T47D (cell line): ENCODE measurements at places on chromosomes 3 and 15.

DNA sequence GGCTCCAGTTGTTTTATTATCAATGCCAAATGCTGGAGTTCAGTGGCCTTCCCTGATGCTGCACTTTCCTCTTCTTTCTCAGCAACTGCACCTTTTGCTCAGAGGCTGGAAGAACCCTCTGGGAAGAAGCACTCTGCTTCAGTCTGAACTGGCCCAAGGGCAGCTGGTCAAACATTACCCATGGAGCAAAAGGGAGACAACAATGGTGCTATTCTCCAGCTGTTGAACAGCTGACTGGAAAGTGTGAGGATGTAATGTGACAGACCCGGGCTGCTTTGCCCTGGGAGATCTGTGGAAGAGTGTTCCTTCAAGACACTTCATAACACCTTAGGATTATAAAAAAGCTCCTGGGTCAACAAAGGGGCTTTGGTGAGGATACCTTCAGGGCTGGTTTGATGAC is 84.9 kb downstream of the EPHB1 start:
- DNase-seq, result no peak

DNA sequence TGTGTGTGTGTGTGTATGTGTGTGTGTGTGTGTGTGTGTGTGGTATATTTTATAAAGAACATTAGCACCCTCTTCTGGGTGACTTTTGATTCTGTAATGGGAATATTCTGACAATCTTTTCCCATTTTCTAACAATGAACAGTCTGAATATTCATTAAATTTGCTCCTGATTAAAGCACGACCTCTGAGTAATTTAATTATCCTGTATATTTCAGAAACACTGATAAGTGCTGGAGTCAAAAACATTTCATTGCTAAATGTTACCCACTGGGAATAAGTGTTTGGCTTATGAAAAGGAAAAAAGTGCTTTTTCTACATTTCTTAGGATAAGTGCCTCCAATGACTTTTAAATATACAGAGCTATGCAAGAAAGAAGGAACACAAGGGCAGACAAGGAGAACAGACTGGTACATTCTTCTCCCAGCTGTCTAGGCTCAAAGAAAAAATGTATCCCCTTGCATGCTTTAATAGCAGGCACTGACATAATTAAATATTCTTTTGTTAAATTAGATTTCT is 32.3 kb upstream of the SYNPR start:
- DNase-seq, result no peak

- no peak for DNase-seq
Measured at GRCh38 chr15:32957219-32957618, 237.3 kb downstream of the FMN1 start.

DNA sequence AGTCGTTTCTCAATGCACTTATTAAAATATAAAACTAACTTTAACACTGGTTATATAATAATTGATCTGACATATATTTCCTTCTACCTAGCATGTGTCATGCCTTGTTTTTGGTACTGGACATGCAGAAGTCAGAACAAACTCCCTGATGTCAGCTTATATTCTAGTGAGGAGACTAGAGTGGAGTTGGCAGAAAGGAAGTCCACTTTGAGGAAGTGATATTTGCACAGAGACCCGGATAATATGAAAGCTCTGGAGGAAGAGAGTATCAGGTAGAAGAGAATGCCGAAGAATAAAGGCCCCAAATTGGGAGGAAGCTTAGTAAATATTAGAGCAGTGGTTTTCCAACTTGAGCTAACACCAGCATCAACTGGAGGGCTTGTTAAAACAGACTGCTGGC is 24.6 kb upstream of the ZNF280D start:
- no peak for DNase-seq

DNA sequence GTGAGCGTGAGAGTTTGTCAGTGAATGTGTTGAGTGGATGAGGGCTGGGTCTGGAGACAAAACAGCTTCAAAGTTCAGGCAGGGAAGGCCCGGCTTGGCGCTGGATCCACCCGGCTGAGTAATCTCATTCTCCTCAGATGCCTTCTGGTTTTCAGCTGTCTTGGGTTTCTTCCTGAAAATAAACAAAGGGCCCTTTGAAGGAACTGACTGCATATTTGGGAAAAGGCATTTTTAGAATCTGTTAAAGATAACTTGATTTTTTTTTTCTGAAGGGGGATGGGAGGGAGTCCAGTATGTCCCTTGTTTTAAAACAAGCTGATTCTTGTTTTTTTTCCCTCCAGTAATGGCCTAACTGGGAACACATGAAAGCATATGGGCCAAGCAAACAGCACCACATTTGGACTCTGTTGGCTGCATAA is 86.4 kb downstream of the TIGIT start:
- DNase-seq, result no peak

GRCh38 chr15:96870580-96870979 is 540.1 kb downstream of the NR2F2 start:
- no peak for DNase-seq

DNA sequence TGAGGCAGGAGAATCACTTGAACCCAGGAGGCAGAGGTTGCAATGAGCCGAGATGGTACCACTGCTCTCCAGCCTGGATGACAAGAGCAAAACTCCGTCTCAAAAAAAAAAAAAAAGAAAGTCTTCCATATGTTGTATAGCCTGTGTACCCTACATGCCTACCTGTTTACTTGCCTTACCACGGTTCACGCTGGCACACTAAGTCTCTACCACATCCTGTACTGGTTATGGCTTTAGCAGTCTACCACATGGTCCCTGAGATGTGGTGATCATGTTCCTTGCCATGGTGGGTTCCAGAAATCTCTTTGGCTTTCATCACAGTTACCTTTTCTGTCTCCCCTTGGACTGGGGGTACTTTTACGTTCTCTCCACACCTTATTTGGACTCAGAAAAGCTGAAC is 63.8 kb upstream of the TBC1D5 start:
- DNase-seq, result no peak

DNA sequence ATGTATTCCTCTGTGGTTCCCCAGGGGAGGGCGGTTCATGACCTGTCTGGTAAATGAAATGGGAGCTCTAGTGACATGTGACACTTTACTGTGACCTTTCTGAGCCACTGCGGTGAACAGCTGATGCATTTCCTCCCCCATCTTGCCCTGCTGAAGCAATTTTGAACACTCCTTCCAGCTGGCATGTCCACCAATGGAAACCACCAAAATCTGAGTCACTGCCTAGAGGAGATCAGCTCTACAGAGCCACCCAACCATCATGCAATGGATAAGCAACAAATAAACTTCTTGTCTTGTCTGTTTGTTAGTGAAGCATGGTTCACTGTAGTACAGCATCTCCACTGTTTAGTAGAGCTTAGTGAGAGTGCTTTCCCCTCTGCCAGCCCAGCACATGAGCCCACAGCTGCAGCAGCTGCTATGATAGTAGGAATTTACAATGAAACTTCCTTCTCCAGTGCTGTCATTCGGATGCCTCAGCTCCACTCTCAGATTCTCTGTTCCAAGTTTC is 479.4 kb downstream of the NTRK3 start:
- DNase-seq, result no peak

DNA sequence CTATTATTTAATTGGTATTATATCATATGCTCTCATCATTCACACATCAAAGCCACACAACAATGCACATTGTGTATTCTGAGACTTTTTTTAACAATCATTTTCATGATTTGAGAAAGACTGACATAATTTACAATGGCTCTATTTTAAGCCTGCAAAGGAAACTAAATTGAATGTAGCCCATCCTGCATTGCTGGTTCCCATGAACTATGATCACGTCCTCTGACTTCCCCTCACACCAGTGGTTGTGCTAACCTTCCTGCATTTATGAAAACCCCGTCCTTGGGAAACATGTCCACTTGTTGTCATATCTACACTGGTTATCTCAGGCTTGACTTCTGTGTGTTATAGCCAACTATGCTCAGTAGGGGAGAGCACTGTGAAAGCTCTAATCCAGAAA is 546.2 kb downstream of the MECOM start:
- no peak for DNase-seq

- peak; percentile 76 for DNase-seq
Measured at GRCh38 chr15:41581110-41581509, 22.1 kb downstream of the TYRO3 start.

DNA sequence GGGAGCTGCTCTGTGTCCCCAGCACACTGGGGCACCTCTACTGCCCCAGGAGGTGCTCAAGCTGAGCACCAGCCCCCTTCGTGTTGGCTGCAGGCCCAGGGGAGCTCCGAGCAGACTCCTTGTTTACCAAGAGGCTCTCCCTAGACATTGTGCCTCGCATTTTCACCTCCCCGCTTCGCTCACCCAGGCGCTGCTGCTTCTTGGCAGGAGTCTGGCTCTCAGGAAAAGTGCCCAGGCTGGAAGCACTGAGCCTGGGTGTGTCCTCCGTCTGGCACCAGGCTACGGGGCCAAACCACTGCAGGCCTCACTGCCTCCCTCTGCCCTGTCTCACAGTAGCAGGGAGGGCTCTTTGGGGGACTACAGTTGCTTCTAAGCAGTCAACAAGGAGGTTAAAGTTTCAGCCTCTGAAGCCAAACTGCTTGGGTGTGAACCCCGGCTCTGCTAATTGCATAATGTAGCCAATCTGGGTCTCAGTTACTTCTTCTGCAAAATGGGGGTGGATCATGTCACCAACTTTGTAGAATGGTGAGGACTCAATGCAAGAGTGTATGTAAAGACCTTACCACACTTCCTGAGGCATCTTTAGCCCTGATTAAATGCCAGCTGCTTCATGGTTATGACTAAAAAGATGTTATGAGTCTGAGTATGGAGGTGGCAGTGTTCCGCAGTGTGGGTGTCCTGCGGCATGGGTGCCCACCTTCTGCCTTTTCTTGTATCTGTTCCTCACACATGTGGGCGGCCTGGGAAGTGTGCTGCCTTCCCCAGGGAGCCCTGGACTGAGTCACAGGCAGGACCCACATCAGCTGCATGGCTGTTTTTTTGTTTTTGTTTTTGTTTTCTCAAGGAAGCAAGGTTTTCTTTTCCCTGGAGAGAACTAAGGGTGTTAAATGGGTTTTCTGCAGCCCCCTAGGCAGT is 88.9 kb downstream of the CLSTN2 start:
- DNase-seq, result no peak

- DNase-seq, result no peak
Measured at GRCh38 chr3:99962703-99963102, 145.0 kb downstream of the CMSS1 start.

DNA sequence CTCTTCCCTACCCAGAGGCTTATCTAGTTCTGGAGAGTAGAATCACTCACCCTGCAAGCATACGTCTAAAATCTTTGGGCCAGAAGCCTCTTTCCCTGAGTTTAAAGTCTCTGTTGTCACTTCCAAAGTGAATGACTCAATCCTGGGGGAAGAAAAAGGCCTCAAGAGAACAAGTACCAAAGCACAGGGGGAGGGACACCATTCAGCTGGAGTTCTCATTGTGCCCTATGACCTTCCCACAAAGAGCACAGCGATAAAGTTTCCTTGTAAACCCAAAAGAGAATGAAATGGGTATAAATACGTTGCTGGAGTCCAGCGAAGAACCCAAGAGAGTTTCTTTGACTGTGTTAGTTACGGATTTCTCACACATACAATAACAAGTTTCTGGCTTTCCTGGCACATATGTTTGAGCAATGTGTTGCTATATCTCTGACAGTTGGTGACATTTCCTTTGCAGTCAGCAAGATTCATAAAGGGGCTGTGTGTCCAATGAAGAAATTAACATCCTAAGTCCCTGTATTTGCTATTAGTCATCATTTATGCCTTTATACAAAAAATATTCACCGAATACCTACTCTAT is 107.3 kb upstream of the PTPRG start:
- no peak for DNase-seq

DNA sequence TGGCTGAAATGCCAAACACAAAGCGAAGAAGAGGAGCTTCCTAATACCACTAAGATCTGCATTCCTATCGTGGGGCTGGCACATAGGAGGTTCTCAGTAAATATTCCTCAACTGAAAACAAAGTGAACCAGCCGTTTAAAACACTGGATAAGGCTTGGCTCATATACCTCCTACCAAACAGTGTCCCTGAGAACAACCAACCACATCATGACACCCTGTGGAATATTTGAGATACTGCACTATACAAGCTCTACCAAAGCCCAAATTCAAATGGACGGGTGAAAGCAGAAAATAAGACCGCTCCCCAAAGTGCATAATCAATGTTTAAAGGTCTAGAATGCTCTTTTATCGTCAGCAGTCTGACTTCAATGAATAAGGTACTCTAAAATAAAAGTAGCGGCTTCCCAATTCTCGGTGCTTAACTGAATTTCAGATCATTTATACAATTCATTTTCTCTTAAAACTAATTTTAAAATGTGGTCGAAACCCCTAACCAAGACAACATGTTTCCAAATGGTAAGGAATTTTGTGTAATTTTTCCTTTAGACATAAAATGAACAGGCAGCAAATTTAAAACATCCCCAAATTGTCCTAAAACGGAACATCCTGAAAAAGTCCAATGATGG is 425.8 kb downstream of the ERC2 start:
- peak; percentile 16 for DNase-seq

GRCh38 chr3:52106951-52107611 is 47.1 kb downstream of the POC1A start:
- no peak for DNase-seq

DNA sequence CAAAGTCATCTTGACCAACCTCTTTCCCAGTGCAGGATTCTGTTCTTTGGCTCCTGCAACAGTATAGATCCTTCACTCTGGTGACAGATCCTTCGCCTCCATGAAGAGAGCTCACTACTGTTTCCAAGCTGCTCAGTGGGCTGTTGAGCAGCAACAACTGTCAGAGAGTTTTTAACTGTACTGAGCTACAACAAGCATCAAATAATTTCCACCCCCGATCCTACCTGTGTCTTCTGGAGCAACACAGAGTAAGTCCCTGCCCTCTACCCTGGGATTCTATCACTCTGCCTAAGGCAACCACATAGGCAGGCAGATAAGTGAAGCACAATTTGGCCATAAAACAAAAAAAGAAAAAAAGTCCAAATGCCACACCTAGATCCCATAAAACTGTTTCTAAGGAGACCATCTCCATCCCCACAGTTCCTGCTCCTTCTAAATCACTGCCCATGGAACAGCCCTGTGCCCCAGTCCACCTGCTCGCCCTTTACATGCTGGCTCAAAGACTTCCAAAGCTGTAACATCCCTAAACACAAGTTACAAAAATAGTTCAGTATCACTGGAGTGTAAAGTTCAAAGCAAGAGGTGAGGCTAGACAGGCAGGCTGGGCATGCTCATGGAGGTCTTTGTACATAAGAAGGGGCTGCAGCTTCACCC is 37.8 kb upstream of the ANPEP start:
- no peak for DNase-seq
